ENCODE measurements at places on chromosomes 3 and 15.

GRCh38 chr15:76575274-76575673, 238.7 kb downstream of the ISL2 start:
- DNase-seq: no peak

GRCh38 chr3:74302969-74303368, 311.5 kb downstream of the CNTN3 start:
- peak; percentile 85 for DNase-seq

GRCh38 chr3:96294143-96294542, 520.3 kb upstream of the EPHA6 start:
- DNase-seq: peak; percentile 7

DNA sequence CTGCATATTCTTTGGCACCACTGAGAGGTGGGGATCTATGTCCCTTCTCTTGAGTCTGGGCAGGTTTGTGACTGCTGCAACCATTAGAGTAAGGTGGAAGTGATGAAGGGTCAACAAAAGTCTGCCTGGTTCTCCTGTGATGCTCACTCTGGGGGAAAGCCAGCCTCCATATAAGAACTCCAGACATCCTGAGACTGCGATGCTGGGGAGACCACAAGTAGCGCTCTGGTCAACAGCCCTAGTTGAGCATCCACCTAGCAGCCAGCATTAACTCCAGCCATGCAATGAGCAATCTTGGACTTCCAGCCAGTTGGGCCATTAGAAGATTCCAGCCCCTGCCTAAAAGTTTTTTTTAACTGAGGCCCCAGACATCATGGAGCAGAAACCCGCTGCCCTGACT, 62.8 kb downstream of the SCN11A start:
- DNase-seq: no peak

- DNase-seq: no peak
These were observed 207.3 kb downstream of the GABRB3 start for GRCh38 chr15:26565542-26565941.

- no peak for DNase-seq
These were observed 127.1 kb upstream of the GRM7 start for GRCh38 chr3:6733699-6734394.

GRCh38 chr3:48370333-48370713, 1.7 kb upstream of the FBXW12 start:
- peak; percentile 29 for DNase-seq

GRCh38 chr15:28935316-28935715, 49.5 kb downstream of the APBA2 start:
- peak; percentile 27 for DNase-seq

DNA sequence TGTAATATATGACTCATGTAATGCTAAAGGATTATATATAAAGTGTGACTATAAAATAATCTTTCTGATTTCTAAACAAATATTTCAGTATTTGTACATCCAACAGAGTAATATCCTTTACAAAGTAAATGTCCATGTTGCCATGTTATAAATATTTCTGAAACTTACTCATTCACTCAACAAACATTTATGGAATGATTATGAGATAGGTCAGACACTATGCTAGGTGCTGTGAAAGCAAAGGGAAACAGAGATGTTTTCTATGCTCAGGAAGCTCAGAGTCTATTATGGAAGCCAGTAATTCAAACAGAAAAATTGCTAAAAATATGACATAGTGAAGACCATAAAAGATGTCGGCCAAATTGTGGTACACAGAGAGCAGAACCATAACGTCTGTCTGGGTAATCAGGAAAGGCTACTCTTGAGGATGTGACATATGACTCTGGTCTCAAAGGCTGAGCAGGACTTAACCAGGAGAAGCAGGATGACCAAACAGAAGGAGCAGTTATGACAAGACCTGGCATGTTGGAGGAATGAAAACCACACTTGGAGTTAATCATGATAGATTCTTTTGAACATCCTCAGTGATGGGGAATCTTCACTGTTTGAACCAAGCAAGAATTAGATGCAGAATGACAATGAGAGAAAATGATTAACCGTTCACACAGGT, 39.0 kb upstream of the MYO5C start:
- DNase-seq: no peak

- peak; percentile 59 for DNase-seq
These were observed 75.5 kb downstream of the RBPMS2 start for GRCh38 chr15:64699751-64700388.

All from NCI-H82 (cell line).